ENCODE measurements at places on chromosomes 6 and 20.

DNA sequence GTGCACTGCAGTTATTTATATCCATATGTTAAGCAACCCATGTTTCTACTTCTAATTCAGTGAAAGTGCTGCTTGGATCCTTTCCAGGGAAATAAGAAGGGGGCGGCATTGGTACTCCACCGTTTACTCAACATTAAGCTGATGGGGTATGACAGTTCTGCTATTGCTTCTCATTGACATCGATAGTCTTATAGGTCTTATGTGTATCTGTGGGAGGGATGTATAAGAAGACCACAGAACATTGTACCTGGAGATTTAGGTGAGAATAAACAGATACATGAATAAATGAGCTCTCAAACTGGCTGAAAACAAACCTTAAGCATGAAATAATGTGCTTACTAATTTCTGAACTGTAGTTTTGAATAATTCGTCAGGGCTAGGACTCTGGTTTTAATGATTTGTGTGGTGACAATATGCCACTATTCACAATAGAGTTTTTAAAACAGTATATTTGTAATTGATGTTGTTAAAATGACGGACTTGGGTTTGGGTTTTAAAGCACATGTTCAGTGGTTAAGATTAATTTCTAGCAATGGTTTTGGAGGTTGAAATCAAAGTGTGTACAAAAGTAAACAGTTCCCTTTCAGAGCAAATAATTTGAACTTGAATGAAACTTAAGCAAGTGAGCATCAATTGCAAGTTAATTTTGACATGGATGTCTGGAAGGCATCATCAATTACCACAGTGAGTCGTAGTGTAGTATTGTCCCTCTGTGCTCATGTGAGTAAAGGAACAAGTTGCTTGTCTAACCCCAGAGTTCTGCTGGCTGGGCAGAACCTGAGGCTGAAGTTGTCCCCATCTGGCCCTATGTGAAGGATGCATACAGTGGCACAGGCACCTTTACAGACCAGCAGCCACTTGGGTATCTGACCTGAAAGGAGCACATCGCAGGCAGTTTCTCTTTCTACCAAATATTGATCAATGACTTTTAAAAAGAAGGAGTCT lies 84.7 kb upstream of the SUPT3H start:
- DNase-seq = no peak

DNA sequence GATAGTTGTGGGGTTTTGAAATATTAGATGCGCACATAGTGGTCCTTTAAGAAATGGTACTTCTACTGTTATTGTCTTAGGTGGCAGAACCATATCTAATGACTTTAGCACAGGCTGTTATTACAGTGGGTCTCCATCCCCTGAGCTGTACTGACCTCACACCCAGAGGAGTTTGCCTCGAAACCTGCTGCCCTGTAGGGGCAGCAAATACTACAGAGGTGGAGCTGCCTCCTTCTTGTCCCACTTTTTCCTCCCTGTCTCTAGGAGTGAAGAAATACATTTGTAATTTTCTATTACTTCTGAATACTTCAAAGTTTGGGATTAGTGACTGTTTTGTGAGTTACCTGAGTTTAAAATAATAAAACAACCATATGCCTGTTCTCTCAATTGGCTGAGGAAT lies 8.2 kb downstream of the TRIM31 start:
- DNase-seq = no peak

DNA sequence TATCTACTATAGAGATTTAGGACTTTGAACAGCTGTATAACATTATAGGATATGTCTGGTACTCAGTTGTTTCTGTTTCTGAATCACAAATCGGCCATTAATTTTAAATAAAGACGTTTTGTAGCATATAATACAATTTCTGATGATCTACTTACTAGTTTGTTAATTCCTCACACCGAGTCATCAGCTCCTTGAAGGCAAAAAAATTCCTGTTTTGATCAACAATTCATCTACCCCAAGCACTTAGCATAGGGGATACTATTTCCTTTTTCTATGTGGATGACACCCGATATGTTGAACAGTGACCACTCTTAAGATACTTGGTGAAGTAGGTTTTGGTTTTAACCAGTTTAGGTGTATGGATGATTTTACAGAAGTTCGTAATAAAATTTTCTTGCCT lies 107.3 kb downstream of the NCOA3 start:
- DNase-seq = no peak

GRCh38 chr6:168678077-168678476 lies 237.1 kb downstream of the SMOC2 start:
- DNase-seq = no peak

- no peak for DNase-seq
These were observed 11.7 kb upstream of the TREM2 start for GRCh38 chr6:41174610-41175009.

- DNase-seq = no peak
These were observed 6.1 kb upstream of the TMEM200A start for GRCh38 chr6:130359736-130360135.

DNA sequence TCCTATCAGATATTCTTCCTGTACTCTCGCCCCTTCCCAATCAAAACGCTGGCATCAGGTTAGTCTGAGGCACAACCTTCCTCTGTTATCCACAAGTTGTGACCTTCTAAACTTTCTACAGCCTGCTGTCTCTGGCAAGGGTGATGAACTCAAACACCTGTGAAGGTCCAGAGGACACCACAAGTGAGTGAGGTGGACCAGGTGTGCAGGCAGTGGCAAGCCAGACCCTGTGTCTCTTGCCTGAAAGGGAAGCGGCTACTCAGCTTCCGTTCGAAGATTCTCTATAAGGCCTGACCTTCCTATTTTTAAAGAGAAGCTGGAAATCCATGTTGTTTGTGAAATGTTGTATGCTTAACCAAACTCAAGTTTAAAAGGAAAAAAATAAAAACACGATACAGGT lies 36.8 kb downstream of the GCM1 start:
- DNase-seq = no peak

- peak; percentile 30 for DNase-seq
These were observed 60.9 kb downstream of the COL9A1 start for GRCh38 chr6:70241991-70242420.

GRCh38 chr6:10269814-10270472 lies 144.9 kb downstream of the TFAP2A start:
- peak; percentile 12 for DNase-seq

DNA sequence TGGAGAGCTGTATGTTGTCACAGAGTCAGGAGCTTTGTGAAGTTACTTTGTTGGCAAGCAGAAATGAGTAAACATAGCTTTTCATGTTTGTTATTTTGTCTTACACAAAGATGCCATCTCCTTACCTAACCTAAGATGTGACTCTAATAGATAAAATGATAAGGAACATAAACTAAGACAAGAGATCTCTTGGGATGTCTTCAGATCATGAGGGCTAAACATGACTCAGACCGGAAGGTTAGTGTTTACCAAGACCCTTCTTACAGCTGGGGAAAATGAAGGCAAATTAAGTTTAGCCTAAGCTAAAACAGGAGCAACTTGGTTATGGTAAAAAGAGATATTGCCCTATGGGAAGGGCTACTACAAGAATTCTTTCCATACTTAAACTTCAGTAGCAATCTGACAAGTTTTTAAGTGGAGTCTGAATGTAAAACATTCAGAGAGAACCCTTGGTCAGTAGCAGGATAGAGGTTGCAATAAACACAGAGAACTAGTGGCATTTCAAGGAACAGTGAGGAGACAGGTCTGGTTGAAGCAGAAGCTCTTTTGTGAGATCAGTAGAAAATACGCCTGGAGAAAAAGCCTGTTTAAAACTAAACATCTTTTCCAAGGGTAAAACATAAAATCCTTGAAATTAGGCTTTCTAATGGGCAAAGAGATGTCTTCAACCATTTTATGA lies 29.9 kb downstream of the SGK1 start:
- DNase-seq = no peak

DNA sequence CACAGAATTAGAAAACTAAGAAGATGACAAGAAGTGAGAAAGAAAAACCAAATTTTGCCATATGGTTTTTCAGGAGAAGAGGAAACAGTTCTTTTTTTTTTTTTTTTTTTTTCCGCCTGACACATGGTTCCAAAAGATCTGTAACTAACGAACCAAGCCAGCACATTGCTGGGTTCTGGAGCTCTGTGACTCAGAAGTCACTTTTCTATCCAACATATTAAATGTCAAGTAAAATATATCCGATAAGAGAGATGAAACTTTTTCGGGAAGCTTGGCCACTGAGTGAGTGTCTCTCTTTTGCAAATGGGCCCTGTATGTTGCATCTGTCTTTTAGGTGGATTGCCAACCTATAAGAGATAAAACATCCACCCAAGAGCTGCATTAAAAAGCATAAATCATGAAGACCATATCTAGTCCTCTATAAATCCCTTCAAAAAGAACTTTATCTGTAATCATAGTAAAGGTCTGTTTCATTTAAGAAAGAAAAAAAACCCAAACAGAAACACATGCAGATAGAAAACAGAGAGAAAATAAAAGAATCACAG lies 4.6 kb downstream of the METTL24 start:
- no peak for DNase-seq

DNA sequence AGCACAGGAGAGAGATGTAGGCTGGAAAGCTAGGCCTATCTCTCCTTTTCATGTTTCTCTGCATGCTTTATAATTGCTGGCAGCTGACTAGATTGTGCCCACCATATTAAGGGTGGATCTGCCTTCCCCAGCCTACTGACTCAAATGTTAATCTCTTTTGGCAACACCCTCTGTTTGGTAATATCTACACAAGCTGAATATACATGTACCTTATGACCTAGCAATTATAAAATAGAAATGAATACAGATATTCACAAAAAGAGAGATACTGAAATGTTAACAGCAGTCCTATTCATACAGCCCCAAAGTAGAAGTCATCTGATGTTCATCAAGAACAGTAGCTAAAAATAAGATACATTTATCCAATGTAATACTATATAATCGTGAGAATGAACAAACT lies 429.6 kb downstream of the EPM2A start:
- DNase-seq = no peak

DNA sequence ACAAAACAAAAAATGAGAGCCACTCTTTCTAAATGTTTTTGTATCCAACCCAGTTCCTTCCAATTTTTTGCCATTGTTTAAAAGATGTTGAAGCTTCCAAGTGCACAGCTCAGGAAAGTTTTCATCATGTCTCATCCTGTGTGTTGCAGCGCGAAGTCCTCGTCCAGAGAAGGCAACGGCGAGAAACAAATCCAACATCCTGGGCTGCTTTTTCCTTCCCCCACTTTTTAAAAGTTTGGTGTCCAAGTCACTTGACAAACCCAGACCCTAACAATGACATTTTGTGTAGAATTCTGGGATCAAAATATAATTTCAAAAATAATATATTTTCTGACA lies 92.3 kb downstream of the ANKRD60 start:
- DNase-seq = no peak

GRCh38 chr6:20415712-20416454 lies 14.2 kb downstream of the E2F3 start:
- no peak for DNase-seq

- no peak for DNase-seq
These were observed 3.1 kb upstream of the HINT3 start for GRCh38 chr6:125953502-125953875.

- no peak for DNase-seq
These were observed 11.8 kb downstream of the SMIM28 start for GRCh38 chr6:138389551-138389950.

DNA sequence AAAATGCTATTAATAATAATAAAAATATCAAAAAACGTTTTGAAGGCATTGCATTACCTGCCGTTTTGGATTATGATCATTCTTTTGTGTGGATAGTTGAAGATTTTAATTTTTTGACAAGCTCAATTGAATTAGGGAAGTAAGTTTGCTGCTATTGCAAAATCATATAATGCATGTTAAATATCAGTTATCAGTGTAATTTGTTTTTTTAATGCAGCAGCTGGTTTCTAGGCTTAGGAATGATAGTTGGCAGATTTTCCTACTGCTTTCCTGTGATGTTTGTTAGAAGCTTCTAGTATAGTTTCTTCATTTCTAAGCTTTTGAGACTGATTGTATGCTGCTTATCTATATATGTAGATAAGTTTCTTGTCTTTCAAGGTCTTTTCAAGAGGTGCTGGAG lies 99.0 kb downstream of the JARID2 start:
- no peak for DNase-seq

DNA sequence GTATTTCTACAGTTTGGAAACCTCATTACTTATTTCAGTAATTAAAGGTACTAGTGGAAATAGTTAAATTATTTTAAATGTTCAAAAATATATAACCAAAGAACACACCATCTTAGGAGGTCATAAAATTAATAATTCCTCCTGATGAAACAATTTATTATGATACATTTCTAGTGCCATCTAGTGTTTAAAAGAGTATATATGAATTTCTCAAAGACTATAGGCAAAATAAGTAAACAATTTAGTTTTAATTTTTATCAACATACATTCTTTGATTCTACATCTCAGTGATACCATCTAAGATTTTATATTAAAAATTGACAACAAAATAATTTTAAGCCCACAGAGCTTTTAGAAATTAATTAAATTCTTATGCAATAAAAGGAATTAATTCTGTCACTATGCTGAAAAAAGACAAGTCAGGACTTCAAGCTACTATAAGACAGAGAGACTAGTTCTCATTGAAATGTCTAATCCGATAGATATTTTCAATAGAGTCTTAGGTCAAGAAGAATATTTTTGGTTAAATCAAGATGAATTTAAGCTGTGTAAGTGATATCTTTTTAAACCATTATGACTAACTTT lies 107.8 kb upstream of the RNF217 start:
- no peak for DNase-seq

DNA sequence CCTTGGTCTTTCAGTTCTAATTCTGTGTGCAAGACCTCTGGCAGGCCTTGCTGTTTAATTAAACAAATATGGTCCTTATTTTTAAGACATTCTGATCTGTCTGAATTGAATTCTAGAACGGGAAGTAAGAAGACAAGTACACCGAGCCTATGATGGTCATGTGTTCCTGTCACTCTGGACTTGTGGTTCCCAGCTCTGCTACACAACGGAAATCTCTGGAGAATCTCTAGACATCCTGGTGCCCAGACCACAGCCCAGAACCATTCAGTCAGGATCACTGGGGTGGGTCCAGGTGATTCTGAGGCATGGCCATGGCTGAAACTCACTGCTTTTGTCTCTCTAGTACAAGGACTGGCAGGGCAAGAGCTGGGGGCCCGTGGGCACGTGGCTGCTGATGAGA lies 15.9 kb upstream of the KCNK16 start:
- DNase-seq = no peak

- no peak for DNase-seq
These were observed 43.2 kb upstream of the PLCB4 start for GRCh38 chr20:9025643-9026042.

- DNase-seq = no peak
These were observed 36.4 kb downstream of the ADGB start for GRCh38 chr6:146635165-146635564.

DNA sequence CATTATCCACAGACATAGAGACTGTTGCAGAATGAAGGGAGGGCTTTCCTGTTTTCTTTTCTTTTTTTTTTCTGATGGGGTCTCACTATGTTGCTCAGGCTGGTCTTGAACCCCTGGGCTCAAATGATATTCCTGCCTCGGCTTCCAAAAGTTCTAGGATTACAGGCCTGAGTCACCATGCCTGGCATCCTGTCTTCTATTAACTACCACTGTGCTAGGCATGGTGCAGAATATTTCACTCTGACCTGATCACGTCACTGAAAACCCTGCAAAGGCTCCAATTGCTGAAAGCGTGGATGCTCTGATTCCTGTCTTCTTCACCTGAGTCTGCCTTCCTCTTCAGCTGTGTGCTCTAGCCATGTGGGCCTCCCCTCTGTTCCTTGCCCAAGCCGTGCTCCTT lies 8.5 kb upstream of the DNMT3B start:
- DNase-seq = no peak

Measured in HuH-7 (cell line).